Muscle of back (tissue), 13 donors: ENCODE measurements at places on chromosomes 3 and 15.

- DNase-seq: no peak
Observed at GRCh38 chr3:188111002-188111584, 42.9 kb upstream of the LPP start.

DNA sequence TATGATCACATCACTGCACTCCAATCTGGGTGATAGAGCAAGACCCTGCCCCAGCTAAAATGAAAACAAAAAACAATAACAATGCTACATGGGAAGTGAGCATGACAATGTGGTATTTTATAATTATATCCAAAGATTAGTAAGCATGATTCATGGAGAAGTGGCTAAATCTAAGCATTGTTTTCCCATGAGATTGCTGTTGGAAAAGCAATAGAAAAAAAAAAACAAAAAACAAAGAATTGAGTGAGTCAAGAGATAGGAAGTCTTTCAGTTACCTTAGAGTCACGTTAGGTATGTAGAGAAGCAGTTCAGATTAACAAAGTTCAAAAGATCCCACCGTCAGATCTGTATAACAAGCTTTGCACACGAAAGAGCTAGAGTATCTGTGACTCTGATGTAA lies 210.3 kb upstream of the CNTN6 start:
- DNase-seq: no peak

- peak; percentile 55 for DNase-seq
Observed at GRCh38 chr3:137946356-137946973, 63.5 kb upstream of the CLDN18 start.

GRCh38 chr3:113968986-113969385 lies 21.2 kb downstream of the ZDHHC23 start:
- DNase-seq: no peak

DNA sequence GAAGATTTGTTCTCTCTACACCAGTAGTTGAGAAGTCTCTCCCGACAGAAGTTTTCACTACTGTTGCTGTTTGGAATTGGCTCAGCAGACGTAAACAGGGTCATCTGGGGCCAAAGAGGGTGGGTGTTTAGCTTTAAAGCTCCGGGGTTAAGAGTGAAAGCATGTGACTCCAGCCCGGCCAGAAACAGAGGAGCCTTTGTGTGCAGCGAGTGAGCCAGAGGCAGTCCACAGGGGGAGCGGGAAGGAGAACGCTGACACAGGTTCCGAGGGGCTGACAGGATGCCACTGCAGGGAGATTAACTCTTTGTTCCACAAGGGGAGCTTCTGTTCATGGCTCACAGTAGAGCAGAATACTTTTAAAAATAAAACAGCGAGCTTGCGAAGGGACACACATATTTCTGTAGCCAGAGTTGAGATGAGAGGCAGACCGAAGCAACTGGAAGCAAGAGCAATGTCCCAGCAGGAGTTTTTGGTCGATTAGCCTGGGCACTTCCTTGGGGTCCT lies 26.9 kb downstream of the BMF start:
- DNase-seq: peak; percentile 92

DNA sequence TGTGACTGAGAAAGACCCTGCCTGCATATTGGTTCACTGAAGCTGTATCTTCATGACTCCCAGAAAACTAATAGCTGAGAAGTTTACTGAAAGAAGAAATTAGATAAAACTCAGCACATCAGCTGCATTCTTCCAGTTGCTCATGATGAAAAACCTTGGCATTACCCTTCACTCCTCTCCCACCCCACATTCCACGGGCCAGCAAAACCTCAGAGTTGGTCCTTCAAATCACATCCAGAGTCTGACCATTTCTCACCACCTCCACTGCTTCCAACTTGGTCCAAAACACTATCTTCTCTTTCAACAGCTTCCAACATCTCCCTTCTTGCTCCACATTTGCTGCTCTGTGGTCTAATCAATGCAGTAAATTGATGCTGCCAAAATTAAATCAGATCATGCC lies 97.1 kb downstream of the CD47 start:
- DNase-seq: no peak
